ENCODE measurements at places on chromosomes 6 and 20. TPM values are rescaled to one million over a fixed set of nuclear protein-coding genes. Genes with fewer than 3 reads are reported as not detected.

- no peak for DNase-seq
- H3K36me3 ChIP-seq = no peaks in the 10 kb centered on the region
- H3K4me3 ChIP-seq = peak overlapping the region; percentile 60
- H3K27ac ChIP-seq = no peak overlapping the region
Measured at GRCh38 chr6:152981989-152982903, 595 bp downstream of the FBXO5 start.

DNA sequence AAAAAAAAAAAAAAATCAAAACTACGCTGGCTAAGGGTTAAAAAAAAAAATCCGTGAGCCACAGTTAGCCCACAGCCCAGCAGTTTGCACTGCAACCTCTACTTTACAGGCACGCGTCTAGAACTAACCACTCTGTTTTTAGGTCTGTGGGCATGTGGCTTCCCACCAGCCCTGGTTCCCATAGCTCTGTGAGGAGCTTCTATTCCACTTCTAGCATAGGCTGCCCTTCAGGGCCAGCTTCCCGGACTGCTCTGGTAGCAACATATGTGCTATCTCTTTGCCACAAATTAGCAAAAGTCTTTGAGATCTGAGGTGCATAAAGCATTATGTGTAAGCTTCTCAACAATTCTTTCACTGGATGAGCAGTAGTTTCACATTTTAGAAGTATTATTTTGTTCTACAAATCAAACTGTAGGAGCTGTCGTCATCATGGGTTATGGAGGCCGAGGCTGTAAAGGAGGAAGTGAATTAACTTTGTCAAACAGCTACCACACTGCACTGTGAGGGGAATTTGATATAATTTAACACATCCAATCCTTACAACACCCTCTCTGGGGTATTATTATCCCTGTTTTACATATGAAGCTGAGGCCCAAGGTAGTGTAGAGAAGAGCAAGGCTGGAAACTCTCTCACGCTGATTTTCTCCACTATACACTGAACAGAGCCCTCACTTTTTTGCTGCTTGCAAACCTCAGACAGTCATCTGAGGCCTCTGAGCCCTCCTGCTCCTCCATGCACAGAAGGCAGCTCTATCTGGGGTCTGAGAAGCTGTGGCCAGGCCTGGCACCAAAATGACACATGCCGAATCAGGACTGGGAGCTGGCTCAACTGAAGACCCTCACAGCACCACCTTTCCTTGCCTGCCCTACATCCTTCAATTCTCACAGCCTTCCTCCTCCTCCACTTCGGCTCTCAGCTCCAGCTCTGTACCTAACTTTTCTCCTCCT, 35.4 kb downstream of the MAN1A1 start:
- no peaks in the 10 kb centered on the region for H3K27me3 ChIP-seq
- peak overlapping the region; percentile 4 for H3K4me3 ChIP-seq

DNA sequence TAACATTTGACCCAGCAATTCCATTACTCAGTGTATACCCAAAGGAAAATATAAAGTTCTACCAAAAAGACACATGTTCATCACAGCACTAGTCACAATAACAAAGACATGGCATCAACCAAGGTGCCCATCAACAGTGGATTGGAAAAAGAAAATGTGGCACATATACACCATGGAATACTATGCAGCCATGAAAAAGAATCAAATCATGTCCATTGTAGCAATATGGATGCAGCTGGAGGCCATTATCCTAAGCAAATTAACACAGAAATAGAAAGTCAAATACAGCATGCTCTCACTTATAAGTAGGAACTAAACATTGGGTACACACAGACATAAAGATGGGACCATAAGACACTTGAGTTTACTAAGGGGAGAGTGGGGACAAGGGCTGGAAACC, 441.9 kb upstream of the ID4 start:
- DNase-seq = no peak
- no peak overlapping the region for H3K27ac ChIP-seq

- H3K4me1 ChIP-seq = no peaks in the 10 kb centered on the region
- H3K27ac ChIP-seq = no peak overlapping the region
- DNase-seq = no peak
- H3K4me3 ChIP-seq = no peak overlapping the region
- no peaks in the 10 kb centered on the region for H3K27me3 ChIP-seq
Measured at GRCh38 chr20:53813636-53814035, 220.0 kb upstream of the ZNF217 start.

DNA sequence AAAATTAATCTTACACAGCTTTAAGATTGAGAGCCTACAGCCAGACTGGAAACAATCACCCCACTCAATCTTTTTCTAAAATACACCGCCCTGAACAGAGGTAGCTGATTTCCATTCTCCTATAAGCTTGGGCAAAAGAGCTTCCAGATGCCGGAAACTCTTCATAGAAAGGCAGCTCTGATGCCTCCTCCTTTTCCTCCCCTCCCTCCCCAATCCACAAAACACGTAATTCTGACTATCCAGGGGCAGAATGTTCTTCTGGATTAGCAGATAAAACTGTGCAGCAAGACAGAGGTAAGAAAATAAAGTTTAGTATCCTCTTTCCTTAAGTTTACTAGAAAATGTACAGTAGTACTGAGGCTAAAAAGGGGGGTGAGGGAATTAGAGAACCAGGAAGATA, 15.8 kb downstream of the ADNP start:
- peaks cover 4% of the 10 kb centered on the region for H3K36me3 ChIP-seq
- H3K4me3 ChIP-seq = peak overlapping the region; percentile 42
- no peak for DNase-seq
- no peak overlapping the region for H3K27ac ChIP-seq
- H3K27me3 ChIP-seq = no peaks in the 10 kb centered on the region

DNA sequence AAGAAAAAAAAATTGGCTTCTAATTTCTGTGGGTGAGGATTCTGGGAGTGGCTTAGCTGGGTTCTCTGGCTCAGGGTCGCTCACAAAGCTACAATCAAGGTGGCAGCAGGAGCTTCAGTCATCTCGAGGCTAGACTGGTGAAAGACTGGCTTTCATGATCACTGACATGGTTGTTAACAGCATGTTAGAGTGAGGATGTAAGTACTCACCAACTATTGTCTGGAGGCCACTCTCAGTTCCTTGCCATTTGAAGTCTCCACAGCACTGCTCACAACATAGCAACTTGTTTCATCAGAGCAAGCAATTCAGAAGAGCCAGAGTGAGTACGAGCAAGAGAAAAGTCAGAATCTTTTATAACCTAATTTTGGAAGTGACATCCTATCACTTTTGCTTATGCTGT, 145.7 kb upstream of the PRSS16 start:
- peaks cover 7% of the 10 kb centered on the region for H3K4me1 ChIP-seq
- H3K4me3 ChIP-seq = no peak overlapping the region
- peaks cover 16% of the 10 kb centered on the region for H3K27me3 ChIP-seq
- no peaks in the 10 kb centered on the region for H3K36me3 ChIP-seq
- H3K27ac ChIP-seq = no peak overlapping the region
- DNase-seq = no peak

- H3K27me3 ChIP-seq = no peaks in the 10 kb centered on the region
- no peak overlapping the region for H3K27ac ChIP-seq
- H3K4me3 ChIP-seq = no peak overlapping the region
- H3K36me3 ChIP-seq = no peaks in the 10 kb centered on the region
- no peak for DNase-seq
- peaks cover 16% of the 10 kb centered on the region for H3K4me1 ChIP-seq
Measured at GRCh38 chr6:143062551-143062950, 1.9 kb downstream of the AIG1 start.

GRCh38 chr6:13407709-13408695, 79.4 kb downstream of the GFOD1 start:
- no peaks in the 10 kb centered on the region for H3K4me1 ChIP-seq
- H3K4me3 ChIP-seq = no peak overlapping the region

GRCh38 chr6:72246926-72247325, 360.6 kb downstream of the RIMS1 start:
- no peaks in the 10 kb centered on the region for H3K27me3 ChIP-seq
- H3K4me1 ChIP-seq = no peaks in the 10 kb centered on the region
- no peaks in the 10 kb centered on the region for H3K36me3 ChIP-seq
- no peak overlapping the region for H3K4me3 ChIP-seq
- no peak overlapping the region for H3K27ac ChIP-seq

GRCh38 chr6:119483908-119484307, 134.3 kb upstream of the MAN1A1 start:
- no peaks in the 10 kb centered on the region for H3K4me1 ChIP-seq
- no peak overlapping the region for H3K4me3 ChIP-seq
- H3K27ac ChIP-seq = no peak overlapping the region
- H3K36me3 ChIP-seq = no peaks in the 10 kb centered on the region
- no peak for DNase-seq

- H3K4me1 ChIP-seq = no peaks in the 10 kb centered on the region
- peaks cover 2% of the 10 kb centered on the region for H3K27me3 ChIP-seq
- no peak overlapping the region for H3K4me3 ChIP-seq
- DNase-seq = no peak
Measured at GRCh38 chr20:10369723-10370090, 64.3 kb downstream of the MKKS start.

GRCh38 chr6:156410649-156411048, 366.5 kb upstream of the ARID1B start:
- H3K36me3 ChIP-seq = no peaks in the 10 kb centered on the region
- H3K4me3 ChIP-seq = no peak overlapping the region
- no peaks in the 10 kb centered on the region for H3K4me1 ChIP-seq

GRCh38 chr6:33754222-33754621, 7.5 kb upstream of the IP6K3 start:
- DNase-seq = no peak
- H3K27me3 ChIP-seq = no peaks in the 10 kb centered on the region
- no peak overlapping the region for H3K4me3 ChIP-seq
- no peaks in the 10 kb centered on the region for H3K36me3 ChIP-seq
- H3K4me1 ChIP-seq = no peaks in the 10 kb centered on the region

- H3K4me3 ChIP-seq = peak overlapping the region; percentile 34
- H3K27me3 ChIP-seq = peaks cover 1% of the 10 kb centered on the region
- no peak overlapping the region for H3K27ac ChIP-seq
- peak; percentile 17 for DNase-seq
- no peaks in the 10 kb centered on the region for H3K36me3 ChIP-seq
Measured at GRCh38 chr20:43915211-43916072, 790 bp downstream of the TOX2 start.

- H3K4me3 ChIP-seq = peak overlapping the region; percentile 99
- H3K27ac ChIP-seq = peak overlapping the region; percentile 96
- no peaks in the 10 kb centered on the region for H3K36me3 ChIP-seq
- no peak for DNase-seq
Measured at GRCh38 chr6:112044196-112044595, 9.7 kb upstream of the CCN6 start.

DNA sequence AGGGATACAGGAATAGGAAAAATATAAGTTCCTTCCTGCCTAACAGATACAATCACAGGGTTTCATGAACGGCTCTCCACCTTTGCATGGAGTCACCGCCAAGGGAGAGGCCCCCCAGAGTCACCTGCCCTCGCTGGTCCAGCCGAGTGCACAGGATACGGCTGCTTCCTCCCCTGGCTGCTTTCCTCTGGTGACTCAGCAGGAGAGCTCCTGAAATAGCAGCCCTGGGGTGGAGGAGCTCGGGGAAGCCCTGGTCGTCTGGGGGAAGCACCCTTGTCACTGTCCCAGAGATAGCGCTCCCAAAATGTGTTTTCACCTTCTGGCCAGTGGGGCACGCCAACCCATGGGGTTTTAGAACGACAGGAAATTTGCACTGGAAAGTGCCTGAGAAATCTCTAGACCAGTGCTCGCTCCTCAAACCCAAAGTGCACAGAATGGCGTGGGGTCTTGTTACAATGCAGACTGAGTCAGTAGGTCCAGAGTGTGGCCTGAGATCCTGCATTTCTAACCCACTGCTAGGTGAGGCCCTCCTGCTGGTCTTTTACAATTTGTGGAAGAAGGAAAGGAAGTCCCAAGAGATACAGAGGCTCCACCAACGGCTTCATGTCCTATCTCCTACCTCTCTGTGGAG, 35.9 kb upstream of the FAM50B start:
- no peaks in the 10 kb centered on the region for H3K36me3 ChIP-seq
- no peak overlapping the region for H3K27ac ChIP-seq
- DNase-seq = no peak
- H3K4me3 ChIP-seq = no peak overlapping the region
- H3K4me1 ChIP-seq = no peaks in the 10 kb centered on the region

GRCh38 chr6:35295521-35296315, 1.9 kb upstream of the DEF6 start:
- H3K27ac ChIP-seq = no peak overlapping the region
- peaks cover 36% of the 10 kb centered on the region for H3K4me1 ChIP-seq
- DNase-seq = no peak
- H3K4me3 ChIP-seq = no peak overlapping the region

Gene RBM24
- not detected for total RNA-seq

Gene MSH5
- 17.4 TPM for total RNA-seq

Gene OR2H2
- not detected for total RNA-seq

Gene TGM3
- not detected for total RNA-seq

Gene UBD
- not detected for total RNA-seq

Gene CLDN20
- total RNA-seq = not detected

Gene RHAG
- not detected for total RNA-seq

Gene KCNB1
- not detected for total RNA-seq

Data from CD4-positive, CD25-positive, alpha-beta regulatory T cell (primary cell).